ENCODE measurements at places on chromosomes 5 and 9.

GRCh38 chr5:130720355-130720754 is 444.7 kb downstream of the HINT1 start:
- DNase-seq: no peak
- no peaks in the 10 kb centered on the region for H3K36me3 ChIP-seq
- no peaks in the 10 kb centered on the region for H3K4me1 ChIP-seq
- H3K27ac ChIP-seq: no peak overlapping the region

DNA sequence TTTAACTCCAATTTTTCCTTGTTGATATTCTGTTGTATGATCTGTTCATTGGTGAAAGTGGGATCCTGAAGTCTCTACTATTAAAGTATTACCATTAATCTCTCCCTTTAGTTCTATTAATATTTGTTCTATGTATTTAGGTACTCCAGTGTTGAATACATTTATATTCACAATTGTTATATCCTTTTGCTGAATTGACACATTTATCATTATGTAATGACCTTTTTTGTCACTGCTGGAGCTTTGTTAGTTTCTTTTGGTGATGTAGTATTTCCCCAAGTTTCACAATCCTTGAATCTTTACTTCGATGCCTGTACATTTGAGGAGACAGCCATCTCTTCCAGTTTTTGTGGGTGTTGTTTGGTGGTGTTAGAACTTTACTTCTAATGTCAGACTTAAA is 53.7 kb upstream of the PPP3R2 start:
- no peak overlapping the region for H3K27ac ChIP-seq
- no peak for DNase-seq
- no peaks in the 10 kb centered on the region for H3K4me1 ChIP-seq
- no peaks in the 10 kb centered on the region for H3K27me3 ChIP-seq

DNA sequence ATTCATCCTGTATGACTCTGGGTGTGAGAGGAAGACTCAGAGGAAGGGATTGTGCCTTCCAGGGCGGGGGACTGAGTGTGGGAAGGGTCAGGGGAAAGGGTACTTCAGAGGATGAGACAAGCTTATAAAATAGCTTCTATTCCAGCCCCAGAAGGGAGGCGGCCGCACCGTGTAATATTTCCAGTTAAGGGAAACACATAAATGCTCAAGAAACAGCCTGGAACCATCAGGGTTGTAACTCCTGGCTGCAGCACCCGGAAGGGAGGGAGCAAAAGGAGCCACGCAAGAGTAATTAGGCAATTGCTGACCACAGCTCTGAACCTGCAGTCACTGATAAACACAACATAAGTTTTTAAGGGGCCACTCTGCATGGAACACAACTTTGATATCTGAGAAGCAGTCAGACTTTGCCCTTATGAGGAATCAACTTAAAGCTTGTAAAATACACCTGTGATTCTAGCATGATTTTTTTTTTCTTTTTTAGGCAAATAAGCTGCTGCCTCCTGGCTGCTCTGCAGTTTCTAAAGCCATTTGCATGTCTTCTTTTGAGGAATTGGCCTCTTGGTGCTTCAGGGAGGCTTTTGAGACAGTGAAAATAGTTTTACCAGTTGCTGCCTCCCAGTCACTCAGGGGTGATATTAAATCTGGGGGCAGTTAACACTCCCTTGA is 382.7 kb downstream of the ENC1 start:
- H3K4me3 ChIP-seq: no peak overlapping the region
- H3K4me1 ChIP-seq: no peaks in the 10 kb centered on the region
- no peaks in the 10 kb centered on the region for H3K27me3 ChIP-seq
- peak overlapping the region; percentile 64 for H3K27ac ChIP-seq

DNA sequence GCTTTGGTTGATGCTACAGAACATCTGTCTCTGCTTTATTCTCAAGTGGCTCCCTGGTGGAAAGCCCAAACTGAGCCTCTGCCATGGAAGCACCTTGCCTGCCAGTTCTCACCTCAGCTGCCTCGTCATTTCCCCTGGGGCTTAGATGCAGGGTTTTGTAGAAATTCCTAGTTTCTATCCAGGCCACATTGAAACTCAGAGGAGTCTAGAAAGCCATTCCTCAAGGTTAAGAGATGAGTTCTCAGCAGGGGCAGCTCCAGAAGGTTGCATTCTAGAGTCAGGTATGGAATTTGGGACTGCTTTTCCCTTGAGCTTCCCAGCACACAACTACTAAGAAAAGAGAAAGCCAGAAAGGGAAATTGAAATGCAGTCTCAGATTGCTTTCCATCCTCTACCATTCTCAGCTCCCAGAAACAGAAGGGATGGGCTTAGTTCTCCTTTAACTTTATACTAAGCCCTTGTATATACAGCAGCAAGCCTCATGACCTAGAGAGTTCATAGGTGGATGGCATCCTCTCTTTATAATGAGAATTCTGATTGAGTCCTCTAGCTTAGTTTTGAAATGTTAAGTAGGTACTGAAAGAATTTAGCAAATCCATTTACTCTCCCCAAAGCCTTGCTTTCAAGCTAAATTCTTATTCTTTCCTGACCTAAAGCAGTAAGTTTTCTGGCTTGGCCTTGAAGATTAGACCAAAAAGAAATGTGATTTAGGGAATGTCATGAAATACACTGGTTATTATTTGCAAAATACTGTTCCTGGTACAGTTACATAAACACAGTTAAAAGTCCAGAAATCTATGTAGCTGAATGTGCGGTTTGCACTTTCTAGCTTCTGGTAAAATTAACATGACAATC is 66.0 kb upstream of the MEF2C start:
- H3K4me3 ChIP-seq: no peak overlapping the region
- H3K4me1 ChIP-seq: peaks cover 4% of the 10 kb centered on the region
- no peaks in the 10 kb centered on the region for H3K27me3 ChIP-seq
- H3K36me3 ChIP-seq: no peaks in the 10 kb centered on the region
- no peak overlapping the region for H3K27ac ChIP-seq
- DNase-seq: no peak

DNA sequence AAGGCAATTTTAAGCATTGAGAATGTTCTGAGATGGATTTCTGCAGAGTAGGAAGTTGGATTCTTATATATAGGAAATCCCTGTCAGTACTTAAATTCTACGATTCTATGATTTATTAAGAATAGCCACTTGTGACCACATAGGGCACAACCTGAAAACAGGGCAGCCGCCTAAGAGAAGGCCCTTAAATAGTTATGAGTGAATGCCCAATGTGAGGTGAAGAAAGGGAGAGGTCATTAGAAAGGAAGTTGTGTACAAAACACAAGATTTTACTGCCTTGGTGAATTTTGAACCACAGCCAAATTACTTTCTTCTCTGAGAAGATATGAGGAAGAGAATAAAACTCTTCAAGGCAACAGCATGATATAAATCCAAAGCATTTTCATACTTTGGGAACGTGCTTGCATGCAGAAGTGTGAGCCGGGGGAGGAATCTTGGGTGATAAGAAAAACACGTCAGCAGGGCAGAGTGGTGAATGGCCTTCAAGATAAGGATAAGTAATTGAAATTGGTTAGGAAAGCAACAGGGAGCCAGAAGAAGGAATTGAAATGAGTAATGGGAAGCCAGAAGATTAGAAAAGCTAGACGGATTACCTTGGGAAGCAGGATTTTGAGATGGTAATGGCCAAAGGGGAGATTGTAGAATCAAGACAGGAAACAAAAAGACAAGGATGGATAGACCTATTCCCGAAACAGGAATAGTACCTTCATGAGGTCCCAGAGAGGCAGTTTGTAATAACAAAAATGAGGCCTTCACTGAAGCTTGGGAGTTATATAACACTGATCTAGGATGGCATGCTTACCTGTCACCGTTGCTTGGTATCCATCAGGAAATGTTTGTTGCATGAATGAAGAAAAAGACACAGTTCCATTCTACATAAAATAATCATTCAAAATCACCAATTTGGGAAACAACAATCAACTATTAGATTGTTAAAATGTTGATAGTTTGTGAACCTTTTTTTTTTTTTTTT is 244.3 kb downstream of the PDE4D start:
- DNase-seq: no peak
- H3K27ac ChIP-seq: no peak overlapping the region
- H3K36me3 ChIP-seq: no peaks in the 10 kb centered on the region
- H3K4me1 ChIP-seq: peaks cover 7% of the 10 kb centered on the region

DNA sequence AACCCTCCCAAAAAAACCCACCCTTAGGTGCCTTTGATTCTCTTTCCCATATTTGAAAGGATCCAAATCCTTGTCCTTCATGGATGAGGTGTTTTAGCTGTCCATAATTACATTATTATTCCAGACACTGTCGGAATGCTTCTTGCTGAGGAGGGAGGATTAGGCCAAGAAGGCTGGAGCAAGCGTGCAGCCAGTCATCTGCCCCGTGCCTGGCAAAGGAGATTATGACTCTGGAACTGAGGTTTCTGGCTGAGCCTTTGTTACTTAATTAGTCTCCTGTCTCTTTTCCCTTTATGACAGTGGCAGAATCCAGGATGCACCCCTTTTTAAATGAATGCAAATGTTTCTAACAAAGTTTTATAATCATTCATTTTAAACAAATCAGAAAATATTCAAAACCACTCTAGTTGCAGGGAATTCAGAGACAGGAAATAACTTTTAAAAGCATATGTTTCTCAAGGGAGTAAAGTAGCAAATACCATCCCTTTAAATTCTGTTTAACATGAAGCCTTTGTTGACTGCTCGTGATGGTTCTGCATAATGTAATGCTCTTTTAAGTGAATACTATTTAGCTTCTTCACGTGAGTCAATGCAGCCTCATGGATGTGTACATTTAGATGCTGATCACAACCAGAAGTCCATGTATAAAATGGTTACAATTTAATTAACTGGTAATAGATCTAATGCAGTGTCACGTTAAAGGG is 69.8 kb downstream of the GALNT10 start:
- H3K27me3 ChIP-seq: no peaks in the 10 kb centered on the region
- DNase-seq: no peak
- no peak overlapping the region for H3K4me3 ChIP-seq
- no peaks in the 10 kb centered on the region for H3K4me1 ChIP-seq

DNA sequence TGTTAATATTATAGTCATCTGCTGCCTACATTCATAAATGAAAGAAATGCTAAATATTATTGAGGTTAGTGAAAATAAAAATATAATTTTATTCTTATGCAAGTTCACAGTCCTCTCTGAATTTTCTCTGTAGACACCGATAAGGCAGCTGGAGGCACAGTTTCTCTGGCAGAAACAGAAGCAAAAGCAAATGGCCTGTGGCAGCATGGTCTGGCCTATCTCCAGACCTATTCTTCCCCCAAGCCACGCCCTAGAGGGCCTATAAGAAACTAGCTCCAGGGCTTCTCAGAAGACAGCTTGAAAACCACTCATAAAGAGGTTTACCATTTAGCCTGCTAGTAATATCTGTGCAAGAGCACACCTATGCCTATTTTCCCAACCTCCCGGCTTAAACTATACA is 28.4 kb downstream of the MRPS27 start:
- H3K4me3 ChIP-seq: no peak overlapping the region
- H3K27me3 ChIP-seq: no peaks in the 10 kb centered on the region
- no peak overlapping the region for H3K27ac ChIP-seq
- no peak for DNase-seq
- peaks cover 38% of the 10 kb centered on the region for H3K36me3 ChIP-seq
